ENCODE measurements at places on chromosomes 11 and 22. TPM values are rescaled to one million over a fixed set of nuclear protein-coding genes. Genes with fewer than 3 reads are reported as not detected.

- DNase-seq = no peak
Measured at GRCh38 chr11:73223998-73224730, 6.1 kb downstream of the P2RY2 start.

- peak; percentile 90 for DNase-seq
Measured at GRCh38 chr22:50190941-50191741, 5.4 kb downstream of the TRABD start.

Gene MS4A1
- not detected for total RNA-seq

- DNase-seq = no peak
Measured at GRCh38 chr11:70326833-70327232, 56.3 kb downstream of the PPFIA1 start.

GRCh38 chr11:118634431-118635236, 27.2 kb downstream of the PHLDB1 start:
- no peak for DNase-seq

Gene UBQLN3
- not detected for total RNA-seq

- DNase-seq = no peak
Measured at GRCh38 chr11:75198278-75198973, 42.1 kb upstream of the TPBGL start.

GRCh38 chr22:33477120-33478111, 419.2 kb upstream of the SYN3 start:
- DNase-seq = no peak

- no peak for DNase-seq
Measured at GRCh38 chr11:119513131-119513805, 90.3 kb upstream of the THY1 start.

- no peak for DNase-seq
Measured at GRCh38 chr11:8681837-8682302, 595 bp downstream of the TRIM66 start.

DNA sequence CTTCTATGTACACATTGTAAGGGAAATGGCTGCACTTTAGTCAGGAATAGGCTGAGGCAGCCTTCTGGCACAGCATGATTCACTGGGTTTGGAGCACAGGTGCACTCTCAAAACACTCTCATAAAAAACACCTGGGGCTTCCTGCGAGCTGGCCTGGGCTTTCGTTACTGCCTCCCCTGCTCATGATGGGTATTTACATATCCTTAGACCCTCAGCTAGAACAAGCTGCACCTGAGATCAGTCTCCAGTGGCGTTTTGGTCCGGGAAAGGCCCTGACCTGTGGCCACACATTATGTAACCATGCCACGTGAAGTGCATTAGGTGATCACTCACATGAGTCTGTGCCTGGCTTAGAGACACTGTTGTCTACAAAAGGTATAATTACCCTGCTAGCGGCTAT, 321.7 kb downstream of the TMEM135 start:
- DNase-seq = no peak

Gene FADS2
- total RNA-seq = 174 TPM

Gene CPT1A
- 36.4 TPM for total RNA-seq

DNA sequence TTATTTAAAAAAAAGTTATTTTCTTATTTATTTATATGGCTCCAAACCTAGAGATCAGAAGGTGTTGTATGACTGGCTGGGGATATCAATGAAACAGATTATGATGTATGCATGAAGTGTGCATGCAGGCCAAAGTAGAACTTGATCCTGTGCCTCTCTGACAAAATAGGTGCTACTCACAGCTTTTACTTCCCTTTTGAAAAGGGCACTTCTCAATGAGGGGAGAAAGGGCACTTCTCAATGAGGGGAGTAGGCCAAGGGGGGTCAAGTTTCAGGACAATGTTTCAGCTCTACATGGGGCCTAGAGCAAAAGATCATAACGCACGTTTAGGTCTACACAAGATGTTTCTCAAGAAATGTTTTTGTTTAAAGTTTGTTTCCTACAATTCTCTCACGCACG, 397.5 kb downstream of the ETS1 start:
- DNase-seq = no peak

- no peak for DNase-seq
Measured at GRCh38 chr11:109349276-109350080, 72.5 kb upstream of the C11orf87 start.

GRCh38 chr22:27405672-27406388, 395.7 kb downstream of the MN1 start:
- peak; percentile 41 for DNase-seq

Gene C11orf21
- total RNA-seq = 49.2 TPM

- DNase-seq = no peak
Measured at GRCh38 chr11:47986742-47987141, 6.4 kb downstream of the PTPRJ start.

GRCh38 chr11:12581923-12582322, 92.3 kb upstream of the TEAD1 start:
- no peak for DNase-seq

DNA sequence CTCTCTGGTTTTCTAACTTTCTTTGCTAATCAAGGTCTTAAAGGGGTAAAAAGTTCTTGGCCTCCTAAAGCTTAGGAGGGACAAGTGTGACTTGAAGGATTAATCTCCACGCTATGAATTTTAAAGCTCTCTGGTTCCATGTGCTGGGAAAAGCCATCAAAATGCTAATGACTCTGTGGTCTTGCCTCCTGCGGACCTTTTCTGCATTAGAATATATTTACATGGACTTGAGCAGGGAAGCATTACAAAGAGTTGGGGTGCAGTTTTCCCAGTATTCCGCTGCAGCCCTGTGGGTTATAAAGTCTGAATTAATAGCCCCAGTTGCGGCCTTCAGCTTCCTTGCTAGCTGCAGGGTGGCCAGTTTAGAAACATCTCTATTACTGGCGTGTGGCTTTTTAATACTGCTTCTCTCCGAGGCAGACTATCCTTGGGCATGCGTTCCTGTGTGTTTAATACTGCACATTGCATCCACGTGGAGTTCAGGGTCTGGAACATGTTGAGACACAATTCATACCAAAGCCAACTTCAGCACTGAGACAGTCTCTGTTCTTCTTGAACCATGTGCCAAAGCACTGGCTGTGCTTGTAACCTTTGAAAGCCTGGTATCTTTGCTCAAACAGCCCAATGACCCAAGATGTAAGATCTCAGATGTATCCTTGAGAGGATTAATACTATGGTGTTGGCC, 27.3 kb downstream of the TSPAN18 start:
- DNase-seq = no peak

GRCh38 chr22:37547251-37547741, 13.0 kb upstream of the CDC42EP1 start:
- DNase-seq = no peak

DNA sequence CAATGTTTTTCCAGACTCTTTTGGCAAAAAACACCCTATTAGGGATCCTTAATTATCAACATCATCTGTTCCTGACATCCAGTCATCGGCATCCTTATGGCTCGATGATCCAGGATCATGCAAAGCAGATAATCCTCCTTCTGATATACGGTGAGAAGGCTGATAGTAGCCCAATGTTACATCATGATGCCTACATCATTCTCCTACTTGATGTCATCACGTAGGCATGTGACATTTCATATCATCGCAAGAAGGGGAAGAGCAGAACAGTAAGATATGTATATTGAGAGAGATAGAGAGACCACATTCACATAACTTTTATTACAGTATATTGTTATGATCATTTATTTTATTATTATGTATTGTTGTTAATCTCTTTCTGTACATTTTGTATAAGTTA, 168.6 kb downstream of the ADAMTS15 start:
- DNase-seq = no peak

Gene PIK3C2A
- 26.5 TPM for total RNA-seq

- DNase-seq = peak; percentile 55
Measured at GRCh38 chr22:29269731-29270474, 1.8 kb downstream of the EWSR1 start.

Gene PRR5L
- 11.1 TPM for total RNA-seq

- no peak for DNase-seq
Measured at GRCh38 chr11:33544593-33545373, 155.8 kb downstream of the C11orf91 start.

- DNase-seq = no peak
Measured at GRCh38 chr11:86463120-86463519, 88.4 kb downstream of the CCDC81 start.

Gene SOX10
- not detected for total RNA-seq

- no peak for DNase-seq
Measured at GRCh38 chr22:22576244-22576988, 17.4 kb upstream of the PRAME start.

Gene ATP5MG
- 295 TPM for total RNA-seq

Gene C11orf65
- total RNA-seq = not detected

DNA sequence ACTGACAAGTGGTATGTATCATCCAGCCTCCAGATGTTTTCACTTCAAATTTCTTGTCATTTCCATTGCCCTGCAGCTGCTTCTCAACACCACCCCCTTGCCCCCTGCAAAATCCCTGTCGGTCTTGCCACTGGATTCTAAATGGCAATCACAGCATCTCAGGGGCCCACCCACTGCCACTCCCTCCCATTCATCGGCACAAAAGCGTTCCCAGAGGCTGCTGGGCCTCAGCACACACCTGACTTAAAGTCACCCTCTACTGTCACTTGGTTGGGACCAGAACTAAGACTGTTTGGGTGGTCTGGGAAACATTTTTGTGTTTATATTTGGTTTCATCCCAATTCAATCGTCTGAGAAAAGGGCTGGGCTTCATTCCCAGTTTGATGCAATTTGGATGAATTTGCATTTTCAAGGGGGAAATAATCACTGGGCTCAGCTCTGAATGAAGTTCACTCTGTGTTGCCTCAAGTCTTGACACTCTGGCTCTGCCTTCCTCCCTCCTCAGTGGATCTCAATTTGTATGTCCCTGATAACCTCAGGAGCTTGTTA, 27.1 kb downstream of the SYT13 start:
- no peak for DNase-seq

Gene GGT1
- 51.2 TPM for total RNA-seq

- no peak for DNase-seq
Measured at GRCh38 chr11:439315-440064, 2.3 kb downstream of the ANO9 start.

Gene MCHR1
- total RNA-seq = not detected

DNA sequence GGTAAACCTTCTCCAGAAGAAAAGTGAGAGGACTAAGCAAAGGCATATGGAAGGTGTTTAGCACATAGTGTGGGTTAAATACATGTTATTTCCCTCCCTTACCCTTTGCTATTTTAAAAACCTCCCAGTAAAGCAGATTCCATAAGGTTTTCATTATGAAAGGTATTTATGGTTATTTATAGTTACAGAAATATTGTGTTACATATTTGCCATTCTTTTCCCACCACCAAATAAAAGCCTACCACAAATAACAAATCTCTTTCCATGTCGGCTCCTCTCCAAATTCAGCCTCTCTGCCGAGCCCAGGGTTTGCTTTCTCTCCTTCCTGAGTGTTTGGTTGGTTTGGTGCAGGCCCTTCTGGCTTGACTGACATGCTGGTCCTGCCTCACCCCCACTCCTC, 64.4 kb downstream of the INSC start:
- DNase-seq = no peak

All from activated CD8-positive, alpha-beta memory T cell treated with anti-CD3 and anti-CD28 coated beads, Interleukin-2, amount 10 ng/mL, durations not matched to agents 7 days and 5 days (primary cell).